ENCODE measurements at places on chromosomes 6 and 20.

DNA sequence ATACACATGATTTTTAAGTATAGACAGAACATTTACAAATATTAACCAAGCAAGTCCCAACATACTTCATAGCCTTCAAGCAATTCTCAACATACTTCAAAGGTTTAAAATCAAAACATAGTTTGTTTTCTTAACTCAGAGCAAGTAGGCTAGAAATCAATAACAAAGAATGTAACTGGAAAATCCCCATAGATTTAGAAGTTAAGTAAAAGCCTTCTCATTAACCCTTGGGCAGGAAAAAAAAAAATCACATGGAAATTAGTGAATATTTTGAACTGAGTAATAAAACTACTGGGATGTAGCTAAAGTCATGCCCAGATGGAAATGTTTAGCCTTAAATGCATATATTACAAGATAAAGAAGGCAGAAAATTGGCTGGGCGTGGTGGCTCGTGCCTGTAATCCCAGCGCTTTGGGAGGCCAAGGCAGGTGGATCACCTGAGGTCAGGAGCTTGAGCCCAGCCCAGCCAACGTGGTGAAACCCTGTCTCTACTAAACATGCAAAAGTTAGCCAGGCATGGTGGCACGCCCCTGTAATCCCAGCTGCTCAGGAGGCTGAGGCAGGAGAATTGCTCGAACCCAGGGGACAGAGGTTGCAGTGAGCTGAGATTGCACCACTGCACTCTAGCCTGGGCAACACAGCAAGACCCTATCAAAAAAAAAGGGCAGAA is 316.1 kb downstream of the TAF4 start:
- DNase-seq: no peak

- DNase-seq: no peak
These were observed 1.9 kb upstream of the NR2E1 start for GRCh38 chr6:108163644-108164542.

DNA sequence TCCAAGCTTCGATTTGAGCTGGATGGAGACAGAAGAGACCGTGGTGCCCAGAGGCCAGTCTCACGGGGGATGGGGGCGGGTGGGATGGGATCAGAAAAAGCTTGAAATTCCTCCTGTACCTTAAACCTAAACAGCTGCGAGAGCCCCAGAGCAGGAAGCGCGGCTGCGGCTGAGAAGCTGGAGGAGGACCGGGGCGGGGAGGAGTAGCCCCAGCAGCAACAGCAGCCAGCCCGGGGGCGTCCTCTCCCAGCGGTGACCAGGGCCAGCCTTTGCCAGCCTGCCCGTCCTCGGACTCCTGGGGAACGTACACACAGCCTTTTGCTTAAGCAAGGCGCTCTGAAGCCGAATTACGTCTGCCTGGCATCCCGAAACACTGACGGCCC is 17.4 kb upstream of the PRDM13 start:
- DNase-seq: no peak

GRCh38 chr6:6840831-6841291 is 252.3 kb downstream of the LY86 start:
- no peak for DNase-seq

- no peak for DNase-seq
These were observed 808.1 kb upstream of the MANEA start for GRCh38 chr6:94769197-94769596.

GRCh38 chr20:39822667-39823066 is 860.5 kb downstream of the DHX35 start:
- no peak for DNase-seq

DNA sequence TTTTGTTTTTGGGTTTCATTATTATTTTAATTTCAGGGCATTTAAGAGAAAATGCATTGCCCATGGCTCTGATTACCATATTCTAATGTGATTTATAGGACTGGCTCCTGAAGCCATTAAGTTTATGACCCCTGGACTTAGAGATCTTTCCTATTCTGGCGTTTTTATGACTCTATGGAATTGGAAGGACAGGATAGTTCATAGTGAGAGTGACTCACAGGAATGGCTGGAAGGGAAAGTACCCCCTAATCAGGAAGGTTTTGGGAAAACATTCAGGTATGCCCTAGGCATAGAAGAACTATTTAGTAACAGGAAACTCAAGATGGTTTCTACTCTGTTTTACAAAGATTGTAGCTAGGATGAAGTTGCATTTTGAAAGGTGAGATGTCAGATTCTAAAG is 108.6 kb upstream of the SLC2A12 start:
- DNase-seq: no peak

DNA sequence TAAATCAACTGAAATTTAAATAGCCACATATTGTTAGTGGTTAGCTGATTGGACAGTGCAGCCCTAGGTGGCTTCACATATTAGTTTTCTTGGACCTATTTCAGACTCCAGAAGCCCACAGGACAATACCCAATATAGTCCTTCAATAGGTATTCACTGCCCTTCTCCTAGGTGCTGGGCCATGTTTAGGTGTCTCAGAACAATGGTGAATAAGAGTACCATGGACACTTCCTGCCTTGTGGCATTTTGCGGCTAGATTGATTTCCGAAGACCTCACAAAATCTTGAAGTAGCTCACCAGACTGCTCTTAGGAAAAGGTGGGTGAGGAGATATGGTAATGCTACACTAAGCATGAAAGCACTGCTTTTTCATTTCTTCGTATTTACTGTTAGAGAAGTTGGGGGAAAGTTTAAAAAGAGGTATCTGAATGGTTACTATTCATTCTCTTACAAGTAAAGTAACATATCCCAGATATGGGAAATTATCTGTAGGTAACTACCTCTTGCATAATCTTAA is 199.3 kb downstream of the GJA10 start:
- DNase-seq: no peak

- DNase-seq: no peak
These were observed 312.6 kb downstream of the CDH4 start for GRCh38 chr20:61564628-61565027.

- DNase-seq: no peak
These were observed 188.2 kb upstream of the QKI start for GRCh38 chr6:163226181-163226835.

- DNase-seq: no peak
These were observed 1027.6 kb downstream of the EYS start for GRCh38 chr6:64679416-64679815.

DNA sequence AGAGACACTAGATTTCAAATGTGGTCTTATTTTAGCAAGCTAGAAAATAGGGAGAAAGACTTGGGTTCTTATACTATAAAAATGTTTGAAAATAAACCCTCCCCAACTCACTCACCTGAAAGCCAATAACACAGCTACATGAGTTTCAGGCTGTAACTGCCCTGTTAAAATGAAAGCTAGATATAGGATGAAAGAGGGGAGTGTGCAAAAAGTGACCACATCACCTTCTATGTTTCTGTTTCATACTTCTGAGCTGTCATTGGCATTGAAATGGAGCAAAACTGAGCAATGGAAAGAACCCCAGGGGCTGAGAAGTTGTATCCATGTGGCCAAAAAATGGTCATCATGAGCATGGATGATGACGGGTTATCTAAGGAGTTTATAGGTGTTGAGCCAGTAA is 148.1 kb upstream of the TENT5A start:
- DNase-seq: no peak

DNA sequence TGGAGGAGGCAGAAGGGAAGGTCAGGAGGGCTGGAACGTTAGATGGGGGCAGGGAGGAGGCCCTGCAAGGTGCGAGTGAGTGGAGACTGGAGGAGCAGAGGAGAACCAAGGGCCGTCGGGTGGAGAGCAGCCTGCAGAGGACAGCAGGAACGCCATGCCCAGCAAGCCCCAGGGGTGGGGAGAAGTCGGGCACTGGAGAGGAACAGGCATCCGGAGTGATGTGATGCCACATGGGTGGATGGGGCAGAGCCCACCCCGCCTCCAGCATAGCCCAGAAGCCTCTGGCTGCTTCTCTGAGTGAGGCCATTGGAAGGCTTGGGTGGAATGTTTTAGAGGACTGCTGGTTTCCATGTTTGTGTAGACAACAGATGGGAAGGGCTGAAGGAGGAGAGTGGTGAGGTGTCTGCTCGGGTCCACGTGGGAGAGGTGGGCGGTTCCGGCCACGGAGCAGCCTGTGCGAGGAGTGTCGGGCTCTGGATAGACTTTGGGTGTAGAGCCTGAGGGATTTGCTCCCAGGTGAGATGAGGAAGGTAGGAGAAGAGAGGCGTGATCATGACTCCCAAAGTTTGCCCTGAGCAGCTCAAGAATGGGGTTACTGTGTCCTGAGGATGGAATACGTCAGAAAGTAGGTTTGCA is 221.4 kb downstream of the SMOC2 start:
- no peak for DNase-seq

GRCh38 chr20:4401601-4402000 is 320.1 kb upstream of the PRND start:
- no peak for DNase-seq

DNA sequence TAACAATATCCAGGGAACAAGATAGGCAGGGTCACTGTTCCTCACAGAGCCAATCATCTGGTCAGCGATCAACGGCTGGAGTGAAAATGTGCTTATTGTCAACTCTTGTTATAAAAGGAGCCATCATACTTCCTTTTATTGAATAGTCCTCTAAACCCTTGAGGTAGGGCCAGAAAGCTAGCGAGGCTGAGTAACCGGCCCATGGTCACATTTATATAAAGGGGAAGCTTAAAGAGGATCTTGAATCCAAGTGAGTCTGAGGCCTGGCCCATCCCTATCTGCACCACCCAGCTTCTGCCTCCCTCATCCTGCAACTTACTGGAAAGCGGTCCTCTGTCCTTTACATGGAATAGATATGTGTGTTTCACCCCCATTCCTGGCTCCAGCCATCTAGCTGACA is 9.5 kb downstream of the PHACTR3 start:
- DNase-seq: no peak

DNA sequence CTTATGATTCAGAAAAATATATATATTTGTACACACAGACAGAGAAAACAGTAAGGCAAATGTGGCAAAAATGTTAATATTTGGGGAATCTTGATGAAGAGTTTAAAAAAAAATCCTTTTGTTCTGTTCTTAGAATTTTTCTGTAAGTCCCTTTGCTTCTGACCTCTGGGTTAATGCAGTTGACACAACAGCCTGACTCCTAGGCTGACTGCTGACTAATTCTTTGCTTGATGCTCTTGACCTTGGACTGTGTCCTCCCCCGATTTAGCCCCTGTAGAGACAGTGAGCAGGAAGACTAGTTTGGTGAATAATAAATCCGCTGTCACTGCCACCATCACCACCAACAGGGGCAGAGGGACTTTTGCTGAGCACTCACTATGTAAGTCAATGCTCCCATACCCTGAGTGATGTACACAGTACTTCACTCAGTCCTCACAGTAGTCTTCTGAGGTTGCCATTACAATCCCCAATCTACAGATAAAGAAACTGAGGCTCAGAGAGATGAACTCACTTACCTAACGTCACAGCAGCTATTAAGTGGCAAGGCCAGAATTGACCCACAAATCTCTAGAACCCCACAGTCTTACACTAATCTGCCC is 71.7 kb downstream of the SNX5 start:
- DNase-seq: no peak

Data from stimulated activated CD4-positive, alpha-beta T cell treated with anti-CD3 and anti-CD28 coated beads, Interleukin-12 subunit alpha, Interleukin-12 subunit beta, amount 100 ng/mL, for 4 hours (primary cell).